Heart right ventricle (tissue), 16 donors: ENCODE measurements at places on chromosomes 2 and 18. TPM values are rescaled to one million over a fixed set of nuclear protein-coding genes. Genes with fewer than 3 reads are reported as not detected.

DNA sequence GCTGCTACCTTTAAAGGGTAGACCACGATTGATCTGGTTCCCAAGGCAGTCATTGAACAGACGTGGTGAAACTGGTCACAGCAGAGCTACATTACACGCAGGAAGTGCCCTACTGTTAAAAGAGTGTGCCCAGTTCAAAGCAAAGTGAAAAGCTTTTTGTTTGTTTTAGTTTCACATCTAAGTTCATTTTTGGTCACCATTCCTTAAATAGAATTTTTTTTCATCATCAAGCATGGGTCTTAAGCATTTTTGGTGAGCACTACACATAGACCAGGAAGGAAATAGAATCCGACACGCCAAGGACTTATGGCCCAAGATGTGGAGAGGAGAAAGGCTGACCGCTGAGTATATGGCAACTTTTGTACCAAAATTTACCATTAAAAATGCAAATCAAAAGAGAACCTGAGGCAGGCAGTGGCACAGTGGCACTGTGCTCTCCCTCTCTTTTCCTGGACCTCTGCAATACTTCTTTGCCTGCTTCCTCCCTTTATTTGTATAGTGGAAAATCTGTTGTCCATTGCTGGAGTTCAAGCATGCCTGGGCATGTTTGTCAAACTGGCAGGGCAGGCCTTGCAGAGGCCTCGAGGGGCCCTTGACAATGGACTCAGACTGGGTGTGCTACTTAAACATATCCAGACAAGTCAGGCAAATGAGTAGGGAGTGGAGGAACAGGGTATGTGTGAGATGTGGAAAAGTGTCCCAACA is 42.6 kb upstream of the HNRNPA3 start:
- H3K4me3 ChIP-seq: no peak overlapping the region
- no peak for DNase-seq
- no peak overlapping the region for H3K27ac ChIP-seq
- H3K36me3 ChIP-seq: no peaks in the 10 kb centered on the region
- no peaks in the 10 kb centered on the region for H3K27me3 ChIP-seq

- peaks cover 7% of the 10 kb centered on the region for H3K4me1 ChIP-seq
Observed at GRCh38 chr2:162063281-162063680, 10.7 kb downstream of the DPP4 start.

- DNase-seq: no peak
- H3K4me1 ChIP-seq: no peaks in the 10 kb centered on the region
- H3K36me3 ChIP-seq: no peaks in the 10 kb centered on the region
Observed at GRCh38 chr2:56684327-56684726, 500.5 kb downstream of the CCDC85A start.

GRCh38 chr2:20611077-20611843 is 39.6 kb downstream of the HS1BP3 start:
- H3K27me3 ChIP-seq: no peaks in the 10 kb centered on the region
- DNase-seq: peak; percentile 94
- no peak overlapping the region for H3K4me3 ChIP-seq
- H3K4me1 ChIP-seq: peaks cover 80% of the 10 kb centered on the region
- peak overlapping the region; percentile 91 for H3K27ac ChIP-seq
- H3K36me3 ChIP-seq: no peaks in the 10 kb centered on the region

GRCh38 chr2:1546023-1546591 is 132.8 kb downstream of the TPO start:
- peak overlapping the region; percentile 11 for H3K27ac ChIP-seq
- H3K4me1 ChIP-seq: no peaks in the 10 kb centered on the region
- no peak overlapping the region for H3K4me3 ChIP-seq
- H3K27me3 ChIP-seq: no peaks in the 10 kb centered on the region
- peak; percentile 33 for DNase-seq

- H3K4me3 ChIP-seq: no peak overlapping the region
- no peaks in the 10 kb centered on the region for H3K36me3 ChIP-seq
- H3K27ac ChIP-seq: no peak overlapping the region
- H3K27me3 ChIP-seq: no peaks in the 10 kb centered on the region
- no peak for DNase-seq
- H3K4me1 ChIP-seq: no peaks in the 10 kb centered on the region
Observed at GRCh38 chr2:83972128-83972527, 487.0 kb downstream of the SUCLG1 start.

The SULT1C4 gene
- polyA plus RNA-seq: 1.9 TPM

- H3K27me3 ChIP-seq: no peaks in the 10 kb centered on the region
- no peak overlapping the region for H3K4me3 ChIP-seq
- no peaks in the 10 kb centered on the region for H3K36me3 ChIP-seq
- no peaks in the 10 kb centered on the region for H3K4me1 ChIP-seq
- DNase-seq: no peak
Observed at GRCh38 chr18:2508678-2509077, 62.6 kb downstream of the METTL4 start.

DNA sequence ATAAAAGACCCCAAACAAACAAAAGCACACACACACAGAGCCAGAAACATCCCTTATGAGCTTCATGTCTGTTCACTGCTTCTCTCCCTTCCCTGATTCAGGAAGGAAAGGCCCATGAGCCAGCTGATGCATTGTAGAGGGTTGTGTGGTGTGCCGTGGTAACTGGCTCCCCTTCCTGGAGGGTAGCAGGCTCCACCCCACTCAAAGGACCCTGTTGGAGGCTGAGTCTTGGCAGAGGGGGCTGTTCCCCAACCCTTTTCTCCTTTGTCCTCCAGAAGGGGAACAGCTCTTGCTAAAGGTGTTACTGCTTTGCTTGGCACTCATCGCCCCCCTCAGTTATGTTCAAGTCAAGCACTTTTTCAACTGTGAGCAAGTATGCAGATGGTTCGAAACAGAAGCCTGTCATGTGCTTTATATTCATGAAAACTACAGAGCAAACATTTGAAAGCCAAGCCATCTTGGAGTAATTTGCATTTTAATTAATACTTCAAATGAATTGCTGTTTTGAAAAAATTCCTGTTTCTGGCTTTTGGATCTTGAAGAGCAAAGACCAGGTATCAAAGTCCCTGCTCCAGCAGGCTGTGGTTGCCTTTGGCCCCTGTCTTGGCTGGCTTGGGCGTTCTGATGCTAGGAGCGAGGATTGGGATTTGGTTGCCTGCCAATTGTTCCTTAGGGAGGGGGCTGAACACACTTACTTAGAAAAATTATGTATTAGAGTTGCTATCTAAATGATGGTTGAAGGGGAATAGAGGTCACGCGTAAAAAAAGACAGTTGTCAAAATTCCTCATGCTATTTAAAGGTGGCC is 267.8 kb downstream of the TSN start:
- H3K27ac ChIP-seq: no peak overlapping the region
- no peaks in the 10 kb centered on the region for H3K4me1 ChIP-seq
- H3K27me3 ChIP-seq: no peaks in the 10 kb centered on the region
- no peaks in the 10 kb centered on the region for H3K36me3 ChIP-seq
- no peak for DNase-seq
- H3K4me3 ChIP-seq: no peak overlapping the region

DNA sequence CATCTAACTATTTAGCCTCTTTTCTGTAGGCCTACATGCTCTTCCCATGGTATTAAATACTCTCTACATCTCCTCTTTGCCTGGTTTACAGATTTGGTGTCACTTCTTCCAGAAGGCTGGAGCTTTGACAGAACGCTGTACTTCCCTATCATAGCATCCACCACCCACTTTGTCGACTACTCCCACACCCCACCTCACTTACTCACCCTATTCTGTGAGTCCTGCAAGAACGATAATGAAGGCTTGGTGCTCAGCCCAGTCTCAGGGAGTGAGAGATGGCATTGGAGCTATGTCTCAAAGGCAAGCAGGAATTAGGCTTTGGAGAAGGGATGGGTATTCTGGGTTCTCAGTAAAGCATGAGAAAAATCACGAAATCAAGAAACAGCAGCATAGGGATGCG is 20.3 kb upstream of the KDM3A start:
- no peak for DNase-seq
- no peaks in the 10 kb centered on the region for H3K4me1 ChIP-seq
- H3K27me3 ChIP-seq: no peaks in the 10 kb centered on the region
- no peak overlapping the region for H3K4me3 ChIP-seq
- H3K27ac ChIP-seq: no peak overlapping the region
